Bronchial smooth muscle cell (primary cell): ENCODE measurements at places on chromosomes 5 and 9. TPM values are rescaled to one million over a fixed set of nuclear protein-coding genes. Genes with fewer than 3 reads are reported as not detected.

OR13C8 gene
- total RNA-seq = not detected in 2 replicates

SLC23A1 gene
- total RNA-seq = not detected in 2 replicates

TMEM232 gene
- total RNA-seq = 6.3 and 14.7 TPM in 2 replicates

CD72 gene
- total RNA-seq = 1.3 and 1.9 TPM in 2 replicates

LMX1B gene
- not detected in 2 replicates for total RNA-seq

ZNF484 gene
- 8.7 and 11.8 TPM in 2 replicates for total RNA-seq

ZDHHC11B gene
- 0.32 and 0.43 TPM in 2 replicates for total RNA-seq

SPOCK1 gene
- 53.9 and 76.2 TPM in 2 replicates for total RNA-seq

HINT1 gene
- 173 and 210 TPM in 2 replicates for total RNA-seq

SNCAIP gene
- 0.09 and 0.16 TPM in 2 replicates for total RNA-seq

SH3GL2 gene
- total RNA-seq = not detected in 2 replicates

TEK gene
- total RNA-seq = 0.43 and 15.6 TPM in 2 replicates

BSPRY gene
- total RNA-seq = not detected in 2 replicates

FBP2 gene
- total RNA-seq = not detected in 2 replicates

MOCS2 gene
- total RNA-seq = 20.9 and 25.4 TPM in 2 replicates

XRCC4 gene
- total RNA-seq = 3.0 and 6.5 TPM in 2 replicates

C9 gene
- total RNA-seq = 0.16 and 0.17 TPM in 2 replicates

NPM1 gene
- total RNA-seq = 1,214 and 1,530 TPM in 2 replicates

SCGB3A2 gene
- not detected in 2 replicates for total RNA-seq

SPINK13 gene
- total RNA-seq = not detected in 2 replicates

GNAQ gene
- total RNA-seq = 18.3 and 19.8 TPM in 2 replicates

PCDHGB2 gene
- 3.0 and 4.1 TPM in 2 replicates for total RNA-seq

SPATA31A7 gene
- not detected in 2 replicates for total RNA-seq

NR2F1-AS1 gene
- total RNA-seq = 35.8 and 43.1 TPM in 2 replicates

ANKRD55 gene
- total RNA-seq = not detected in 2 replicates

RAB3C gene
- total RNA-seq = not detected in 2 replicates

KIAA0825 gene
- 2.7 and 5.2 TPM in 2 replicates for total RNA-seq

VLDLR gene
- total RNA-seq = 6.6 and 17.3 TPM in 2 replicates

SPATA31E1 gene
- under 0.01 TPM in 1 of 2 replicates, not detected in the other for total RNA-seq

TUSC1 gene
- 3.5 and 3.8 TPM in 2 replicates for total RNA-seq

PGM5 gene
- total RNA-seq = 49.6 and 121 TPM in 2 replicates

CBY3 gene
- 0.16 TPM in 1 of 2 replicates, not detected in the other for total RNA-seq

ANKRD33B gene
- total RNA-seq = 3.6 and 16.1 TPM in 2 replicates

ADAMTS13 gene
- 2.5 and 3.3 TPM in 2 replicates for total RNA-seq

CD74 gene
- total RNA-seq = 0.94 and 2.2 TPM in 2 replicates

TDRD7 gene
- 7.1 and 7.9 TPM in 2 replicates for total RNA-seq

HAVCR1 gene
- 0.34 TPM in 1 of 2 replicates, not detected in the other for total RNA-seq

IL3 gene
- total RNA-seq = not detected in 2 replicates

CER1 gene
- total RNA-seq = not detected in 2 replicates
